ENCODE measurements at places on chromosomes 1 and 21.

GRCh38 chr1:118122234-118123004 lies 62.6 kb downstream of the SPAG17 start:
- no peak for DNase-seq

DNA sequence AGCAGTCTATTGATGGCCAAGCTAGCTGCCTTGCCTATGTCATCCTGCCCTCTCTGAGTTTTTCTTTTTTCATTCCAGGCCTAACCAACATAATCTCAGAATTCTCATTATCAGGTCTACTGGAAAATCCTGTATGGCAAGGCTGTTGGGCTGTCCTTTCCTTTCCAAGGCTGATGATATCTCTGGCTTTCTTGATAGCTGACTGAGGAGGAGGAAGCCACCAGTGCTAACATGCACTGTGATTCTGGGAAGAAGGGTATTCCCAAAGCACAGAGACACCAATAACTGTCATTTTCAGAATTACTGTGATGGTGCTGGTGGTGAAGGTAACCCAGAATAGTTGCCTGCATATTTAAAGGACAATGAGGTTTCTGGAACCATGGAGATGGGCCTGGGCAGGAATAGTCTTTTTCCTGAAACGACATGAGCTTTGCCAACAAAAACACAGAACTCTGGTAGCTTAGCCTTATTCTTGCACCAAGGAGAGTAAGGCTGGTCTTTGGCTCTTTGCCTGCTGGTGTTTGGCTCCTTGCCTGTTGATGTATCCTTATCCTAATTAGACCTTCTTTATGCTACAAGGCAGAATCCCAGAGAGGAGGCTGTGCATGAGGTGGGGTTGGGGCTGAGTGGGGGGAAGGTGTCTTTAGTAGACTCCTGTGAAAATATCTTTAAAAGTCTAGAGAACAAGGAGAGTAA lies 157.4 kb downstream of the TNFSF18 start:
- no peak for DNase-seq

GRCh38 chr1:103941086-103941485 lies 191.4 kb downstream of the AMY1C start:
- DNase-seq, result no peak

DNA sequence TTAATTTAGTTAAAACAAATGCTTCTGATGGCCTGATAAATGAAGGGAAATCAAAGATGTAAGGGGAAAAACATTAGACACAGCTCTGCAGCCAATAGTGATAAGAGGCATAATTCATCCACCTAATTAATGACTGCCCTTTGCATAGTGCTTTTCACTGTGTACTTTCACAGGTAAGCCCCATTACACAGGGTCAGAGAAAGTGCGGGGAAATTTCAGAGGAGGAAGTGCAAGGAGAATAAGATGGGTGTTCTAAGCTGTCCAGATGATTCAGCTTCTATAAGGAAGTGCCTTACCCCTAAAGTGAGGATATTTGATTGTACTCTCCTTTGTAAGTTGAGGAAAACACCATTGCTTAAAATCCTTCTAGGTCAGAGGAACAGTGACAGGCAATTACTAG lies 88.0 kb downstream of the NR5A2 start:
- no peak for DNase-seq

GRCh38 chr21:43951911-43952703 lies 60.0 kb upstream of the TRAPPC10 start:
- no peak for DNase-seq

DNA sequence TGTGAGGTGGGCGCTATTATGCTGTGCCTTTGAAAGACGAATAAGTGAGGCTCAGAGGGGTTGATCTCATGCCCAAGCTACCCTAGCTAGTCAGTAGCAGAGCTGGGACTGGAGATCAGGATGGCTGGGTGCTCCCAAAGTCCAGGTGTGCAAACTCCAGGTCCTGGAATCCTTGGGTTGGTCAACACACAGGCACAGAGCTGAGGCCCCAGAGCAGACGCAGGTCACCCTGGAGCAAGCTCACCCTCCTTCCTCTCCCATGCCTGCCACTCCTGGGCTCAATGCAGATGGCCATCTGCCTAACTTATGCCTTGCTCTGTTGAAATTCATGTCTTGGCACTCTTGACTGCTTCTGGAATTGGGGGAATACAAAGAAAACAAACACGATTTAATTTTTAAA lies 587.2 kb downstream of the PTPRU start:
- DNase-seq, result no peak
